ENCODE measurements at places on chromosomes 16 and 17.

GRCh38 chr17:17575360-17576251 lies 15.9 kb downstream of the PEMT start:
- no peak for DNase-seq

DNA sequence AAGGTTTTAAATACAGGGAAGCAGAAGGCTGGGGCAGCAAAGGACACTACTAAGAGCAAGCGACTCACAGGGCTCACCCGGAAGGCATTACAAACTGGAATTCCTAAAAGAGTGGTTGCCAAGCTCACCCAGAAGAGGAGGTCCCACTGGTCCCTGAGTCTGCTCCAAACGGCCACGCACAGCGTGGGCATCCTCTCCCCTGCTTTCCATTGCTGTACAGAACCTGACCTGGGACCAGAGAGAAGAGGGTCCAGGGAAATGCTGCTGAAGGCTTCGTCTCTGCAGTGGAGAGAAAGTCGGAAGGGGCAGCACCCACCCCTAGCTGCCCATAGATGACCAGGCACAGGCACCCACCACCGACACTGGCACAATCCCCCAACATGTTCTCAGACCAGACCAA lies 67.2 kb downstream of the ADCY9 start:
- DNase-seq, result no peak

DNA sequence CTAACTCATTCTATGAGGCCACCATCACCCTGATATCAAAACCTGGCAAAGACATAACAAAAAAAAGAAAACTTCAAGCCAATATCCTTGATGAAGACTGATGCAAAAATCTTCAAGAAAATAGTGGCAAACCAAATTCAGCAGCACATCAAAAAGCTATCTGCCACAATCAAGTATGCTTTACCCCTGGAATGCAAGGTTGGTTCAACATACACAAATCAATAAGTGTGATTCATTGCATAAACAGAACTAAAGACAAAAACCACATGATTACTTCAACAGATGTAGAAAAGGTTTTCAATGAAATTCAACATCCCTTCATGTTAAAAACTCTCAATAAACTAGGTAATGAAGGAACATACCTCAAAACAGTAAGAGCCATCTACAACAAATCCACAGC lies 48.4 kb downstream of the CMC2 start:
- no peak for DNase-seq

DNA sequence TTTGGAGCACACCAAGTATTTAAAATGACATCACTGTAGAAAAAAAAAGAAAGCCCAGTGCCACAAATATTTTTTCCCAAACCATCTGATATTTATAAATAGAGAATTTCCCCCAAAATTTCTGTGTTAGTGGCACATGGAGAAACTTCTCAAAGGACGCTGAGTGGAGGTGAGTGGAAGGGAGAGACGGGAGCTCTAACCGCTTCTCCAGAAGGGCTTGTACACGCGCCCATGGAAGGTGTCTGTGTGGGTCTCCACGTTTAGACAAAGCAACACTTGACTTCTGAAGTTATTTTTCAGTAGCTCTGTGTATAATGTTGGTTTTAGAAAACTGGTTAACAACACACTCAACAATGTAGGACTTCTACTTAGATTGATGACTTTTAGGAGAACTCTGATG lies 1.0 kb downstream of the MYOCD start:
- no peak for DNase-seq

DNA sequence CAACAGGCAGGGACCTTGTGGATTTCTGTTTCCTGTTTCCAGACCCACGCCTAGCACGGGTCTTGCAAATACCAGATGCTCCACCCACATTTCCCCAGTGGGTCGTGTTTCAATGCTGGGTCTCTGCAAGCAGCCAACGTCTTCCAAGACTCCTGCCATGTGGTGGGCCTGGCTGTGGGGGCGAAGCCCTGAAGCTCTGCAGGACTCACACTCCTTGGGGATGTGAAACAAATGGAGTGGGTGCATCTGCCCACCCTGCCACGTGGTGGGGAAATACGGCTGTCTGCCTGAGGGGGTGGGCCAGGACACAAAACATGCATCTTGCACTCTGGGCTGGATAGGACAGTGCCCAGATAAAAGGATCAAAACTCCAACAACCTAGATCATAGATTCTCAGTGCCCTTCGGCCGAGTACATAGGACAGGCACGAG lies 32.6 kb downstream of the FA2H start:
- DNase-seq, result peak; percentile 60

- peak; percentile 51 for DNase-seq
Measured at GRCh38 chr17:18235743-18236256, 10.4 kb downstream of the LLGL1 start.

- no peak for DNase-seq
Measured at GRCh38 chr16:1944612-1945199, 1.7 kb upstream of the MSRB1 start.

DNA sequence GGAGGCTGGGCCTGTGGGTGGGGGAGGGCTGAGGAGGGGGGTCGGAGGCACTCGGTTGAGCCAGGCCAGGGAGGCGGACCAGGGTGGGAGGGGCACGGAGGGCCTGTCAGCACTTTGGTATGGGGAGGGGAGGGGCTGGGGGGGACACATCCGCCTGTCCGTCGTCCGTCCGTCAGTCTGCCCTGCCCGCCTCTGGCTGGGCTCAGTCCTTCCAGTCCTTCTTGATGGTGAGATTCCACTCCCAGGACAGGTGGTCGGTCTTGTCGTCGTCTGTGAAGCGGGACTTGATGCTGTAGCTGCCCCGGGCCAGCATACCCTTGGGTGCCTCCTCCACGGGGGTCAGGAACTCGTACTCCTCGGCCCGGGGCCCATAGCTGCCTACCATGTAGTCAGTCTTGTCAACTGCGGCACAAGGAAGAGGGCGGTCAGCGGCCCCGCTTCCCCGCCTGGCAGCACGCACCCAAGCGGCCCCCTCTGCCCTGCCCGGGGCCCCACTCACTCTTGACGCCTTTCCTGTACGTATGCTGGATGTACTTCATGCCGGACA lies 2.4 kb downstream of the ARHGDIA start:
- DNase-seq, result peak; percentile 75

GRCh38 chr17:27888067-27888466 lies 5.1 kb downstream of the LYRM9 start:
- no peak for DNase-seq

GRCh38 chr17:27049104-27049784 lies 244.7 kb upstream of the WSB1 start:
- DNase-seq, result no peak

GRCh38 chr17:73215447-73215846 lies 22.6 kb downstream of the COG1 start:
- no peak for DNase-seq

DNA sequence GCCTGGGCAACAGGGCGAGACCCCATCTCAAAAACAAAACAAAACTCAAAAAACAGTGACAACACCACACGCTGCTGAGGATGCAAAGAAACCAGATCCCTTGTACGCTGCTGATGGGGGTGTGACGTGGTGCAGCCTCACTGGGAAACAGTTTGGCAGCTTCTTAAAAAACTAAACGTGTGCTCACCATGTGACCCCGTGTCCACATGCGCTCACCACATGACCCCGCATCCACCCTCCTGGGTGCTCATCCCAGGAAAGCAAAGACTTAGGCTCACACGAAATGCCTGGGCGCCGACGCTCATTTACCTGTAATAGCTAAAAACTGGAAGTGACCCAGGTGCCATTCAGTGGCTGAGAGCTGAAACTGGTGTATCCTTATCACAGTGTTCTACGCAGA lies 19.9 kb upstream of the RPL13 start:
- no peak for DNase-seq

- DNase-seq, result no peak
Measured at GRCh38 chr17:77528516-77529327, 388.0 kb downstream of the SEC14L1 start.

- DNase-seq, result no peak
Measured at GRCh38 chr16:52446080-52446479, 100.9 kb downstream of the TOX3 start.

GRCh38 chr16:83458612-83459011 lies 349.2 kb upstream of the HSBP1 start:
- peak; percentile 48 for DNase-seq

DNA sequence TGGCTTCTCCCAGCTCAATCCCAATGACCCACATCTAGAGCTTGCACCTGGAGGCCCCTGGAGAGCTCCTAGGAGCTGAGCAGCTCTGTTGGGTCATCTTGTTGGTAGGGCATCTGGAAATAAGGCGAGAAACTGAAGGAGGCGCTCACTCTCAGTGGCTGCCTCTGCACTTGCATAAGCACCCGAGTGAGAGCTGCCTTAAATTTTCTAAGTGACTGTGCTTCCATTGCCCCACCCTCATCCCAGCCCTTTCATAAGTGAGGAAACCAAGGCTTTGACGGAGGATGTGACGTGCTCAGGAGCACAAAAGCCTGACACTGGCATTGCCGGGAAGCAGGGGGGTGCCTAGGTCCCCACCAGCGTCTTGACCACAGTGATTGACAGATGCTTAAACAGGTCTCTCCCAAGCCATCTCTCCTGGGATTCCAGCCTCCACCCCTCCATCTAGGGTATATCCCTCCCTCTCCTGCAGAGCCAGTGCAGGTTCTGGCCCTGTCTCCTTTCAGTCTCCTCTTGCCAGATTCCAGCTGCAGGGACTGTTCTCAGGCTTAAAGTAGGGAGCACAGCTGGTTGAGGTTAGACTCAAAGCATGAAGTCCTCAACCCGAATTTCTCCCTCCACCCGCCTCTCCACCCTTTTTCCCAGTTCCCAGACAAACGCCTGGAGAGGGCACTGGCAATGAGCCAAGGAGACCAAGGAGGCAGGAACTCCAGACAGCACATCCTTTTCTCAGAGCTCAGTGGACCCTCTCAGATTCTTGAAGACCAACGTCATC lies 113.7 kb downstream of the IRX5 start:
- no peak for DNase-seq

DNA sequence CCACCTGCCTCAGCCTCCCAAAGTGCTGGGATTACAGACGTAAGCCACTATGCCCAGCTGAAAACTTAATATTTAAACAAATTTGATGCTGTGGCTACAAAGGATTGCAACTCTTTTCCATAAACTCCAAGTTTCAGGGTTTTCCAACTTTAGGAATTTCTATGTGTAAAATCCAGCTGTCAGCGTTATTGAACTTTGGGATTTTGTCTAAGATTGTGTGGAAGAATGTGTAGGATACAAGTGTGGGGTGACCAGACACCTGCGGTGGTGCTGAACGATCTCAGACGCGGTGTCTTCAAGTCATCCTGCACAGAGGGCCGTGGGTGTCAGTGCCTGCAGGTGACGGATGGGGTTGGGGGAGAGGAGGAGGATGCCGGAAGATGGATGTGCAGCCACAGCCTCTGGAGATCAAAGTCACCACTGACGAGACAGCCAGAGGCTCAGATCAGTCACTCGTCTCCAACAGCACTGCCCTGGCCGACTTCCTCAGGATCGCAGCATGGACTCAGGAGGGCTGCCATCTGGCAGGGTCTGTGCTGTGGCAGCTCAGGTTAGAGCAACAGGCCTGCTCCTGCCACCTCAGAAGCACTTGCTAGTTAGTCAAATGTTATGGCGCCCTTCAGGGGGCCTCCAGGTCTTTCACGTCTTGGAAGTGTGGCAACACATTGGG lies 13.0 kb downstream of the ACSF3 start:
- no peak for DNase-seq

DNA sequence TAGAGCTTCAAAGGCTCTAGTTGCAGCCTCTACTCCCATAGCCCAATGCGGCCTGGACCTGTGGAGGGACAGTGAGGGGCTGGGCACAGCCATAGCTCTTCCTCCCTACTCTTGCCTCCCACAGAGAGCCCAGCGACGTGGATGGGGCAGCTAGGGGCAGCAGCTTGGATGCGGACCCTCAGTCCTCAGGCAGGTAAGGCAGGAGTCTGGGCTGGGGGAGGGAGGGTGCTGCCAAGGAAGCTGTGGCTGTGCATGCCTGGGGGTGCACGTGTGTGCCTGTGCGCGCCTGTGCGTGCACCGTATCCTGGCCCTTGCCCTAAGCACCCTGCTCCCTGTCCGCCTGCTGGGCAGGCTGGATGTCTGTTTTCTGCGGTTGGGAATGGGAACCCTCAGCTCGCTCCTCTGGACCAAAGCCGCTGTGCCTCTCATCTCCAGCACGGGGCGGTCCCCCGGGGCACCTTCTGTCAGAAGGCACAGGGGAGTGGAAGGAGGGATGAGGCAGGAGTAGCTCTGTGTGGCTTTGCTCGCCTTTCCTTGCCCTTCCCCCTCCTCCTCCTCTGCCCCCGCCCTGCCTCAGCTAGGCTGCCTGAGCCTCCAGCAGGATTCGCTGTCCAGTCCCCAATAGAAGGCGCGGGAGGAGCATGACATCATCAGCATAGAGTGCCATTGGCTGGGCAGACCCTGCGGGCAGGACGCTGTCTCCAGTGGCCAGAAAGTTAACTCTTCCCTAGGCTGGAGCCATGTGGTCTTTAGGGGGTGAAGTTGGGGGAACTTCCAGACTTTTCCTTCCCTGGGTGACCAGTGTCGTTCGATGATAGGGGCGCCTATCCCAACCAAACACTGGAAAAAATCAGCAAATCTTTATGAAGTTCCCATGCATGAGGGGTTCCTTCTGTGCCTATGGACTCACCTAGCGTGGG lies 797 bp downstream of the PRCD start:
- DNase-seq, result peak; percentile 84

DNA sequence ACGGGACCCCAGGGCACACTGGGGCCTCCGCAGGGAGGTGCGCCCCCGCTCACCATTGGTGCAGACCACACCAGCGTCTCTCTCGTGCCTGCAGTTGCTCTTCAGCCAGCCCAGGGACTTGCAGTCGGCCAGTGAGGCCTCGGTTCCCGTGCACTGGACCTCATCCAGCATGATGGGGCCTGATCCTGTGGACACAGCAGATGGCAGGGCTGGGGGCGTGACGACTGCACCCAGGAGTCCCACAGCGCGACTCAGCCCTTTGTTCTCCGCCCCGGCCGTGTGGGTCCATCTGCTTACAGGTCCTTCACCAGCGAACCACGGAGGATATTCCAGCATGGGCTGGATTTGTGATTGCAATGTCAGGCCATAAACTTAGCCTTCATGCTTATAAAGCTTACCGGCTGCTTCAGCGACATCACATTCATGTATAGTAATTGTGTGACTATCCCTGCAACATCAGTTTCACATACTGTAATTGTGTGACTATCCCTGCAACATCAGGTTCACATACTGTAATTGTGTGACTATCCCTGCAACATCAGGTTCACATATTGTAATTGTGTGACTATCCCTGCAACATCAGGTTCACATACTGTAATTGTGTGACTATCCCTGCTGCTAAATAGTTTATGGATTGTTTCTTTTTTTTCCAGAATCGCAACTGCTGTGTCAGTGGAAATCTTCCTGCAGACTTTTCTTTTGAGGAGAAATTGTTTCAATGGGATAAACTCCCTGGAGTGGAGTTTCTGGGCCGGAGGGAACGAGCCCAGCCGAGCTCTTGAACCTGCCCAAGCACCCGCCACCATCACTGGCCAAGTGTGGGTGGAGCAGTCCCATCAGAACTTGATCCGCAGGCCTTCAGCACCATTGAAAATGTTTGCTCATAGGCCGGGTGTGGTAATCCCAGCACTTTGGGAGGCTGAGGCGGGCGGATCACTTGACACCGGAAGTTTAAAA lies 4.8 kb downstream of the LGALS3BP start:
- peak; percentile 69 for DNase-seq

- DNase-seq, result no peak
Measured at GRCh38 chr16:57693550-57693949, 1.1 kb upstream of the DRC7 start.

All from skeletal muscle cell (primary cell).